Karpas-422 (cell line): ENCODE measurements at places on chromosomes 3 and 15. TPM values are rescaled to one million over a fixed set of nuclear protein-coding genes. Genes with fewer than 3 reads are reported as not detected.

DNA sequence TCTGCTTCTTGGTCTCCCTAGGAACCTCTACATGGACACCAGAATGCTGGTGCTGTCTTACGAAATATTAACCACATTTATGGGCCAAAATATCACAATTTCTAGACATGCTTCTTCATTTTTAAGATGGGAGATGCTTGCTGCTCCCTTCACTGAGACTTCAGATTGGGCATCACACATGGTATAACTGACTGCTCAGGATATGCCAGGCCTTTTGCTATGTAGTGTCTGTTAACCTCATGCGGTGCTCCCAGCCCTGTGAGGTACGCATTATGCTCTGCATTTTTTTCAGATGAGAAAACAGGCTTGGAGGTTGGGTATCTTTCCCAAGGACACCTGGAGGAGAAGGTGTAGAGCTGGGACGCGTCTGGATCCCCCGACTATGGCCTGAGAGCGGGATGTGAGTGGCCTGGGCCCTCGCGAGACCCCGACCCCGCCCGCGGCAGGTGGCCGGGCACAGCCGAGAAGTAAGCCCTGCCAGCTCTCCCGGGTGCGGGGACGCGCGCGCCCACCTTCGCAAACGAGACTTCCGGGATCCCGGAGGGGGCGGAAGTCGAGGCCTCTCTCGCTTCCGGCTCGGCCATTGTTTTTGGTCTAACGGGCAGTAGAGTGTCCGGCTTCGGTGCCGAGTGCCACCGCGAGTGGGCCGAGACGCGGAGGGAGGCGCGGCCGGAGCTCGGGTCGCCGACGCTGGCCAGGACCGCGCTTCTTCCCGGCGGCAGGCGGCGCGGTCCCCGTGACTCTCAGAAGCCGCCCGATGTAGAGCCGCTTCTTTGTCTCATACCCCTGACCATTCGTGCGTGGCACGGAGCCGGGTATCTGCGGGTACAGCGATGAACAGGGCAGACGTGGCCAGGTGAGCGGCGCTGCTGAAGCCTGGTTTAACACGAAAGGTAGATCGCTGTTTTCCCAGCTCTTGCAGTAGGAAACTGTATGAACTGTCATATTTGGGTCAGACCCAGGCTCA, at the start of gene ZKSCAN7:
TSS of gene ZKSCAN7 (plus strand) at position 568 of the 967 bp plus-strand sequence. CDS start 1,855 bp downstream, outside the sequence.
- DNase-seq: peak; percentile 85

DNA sequence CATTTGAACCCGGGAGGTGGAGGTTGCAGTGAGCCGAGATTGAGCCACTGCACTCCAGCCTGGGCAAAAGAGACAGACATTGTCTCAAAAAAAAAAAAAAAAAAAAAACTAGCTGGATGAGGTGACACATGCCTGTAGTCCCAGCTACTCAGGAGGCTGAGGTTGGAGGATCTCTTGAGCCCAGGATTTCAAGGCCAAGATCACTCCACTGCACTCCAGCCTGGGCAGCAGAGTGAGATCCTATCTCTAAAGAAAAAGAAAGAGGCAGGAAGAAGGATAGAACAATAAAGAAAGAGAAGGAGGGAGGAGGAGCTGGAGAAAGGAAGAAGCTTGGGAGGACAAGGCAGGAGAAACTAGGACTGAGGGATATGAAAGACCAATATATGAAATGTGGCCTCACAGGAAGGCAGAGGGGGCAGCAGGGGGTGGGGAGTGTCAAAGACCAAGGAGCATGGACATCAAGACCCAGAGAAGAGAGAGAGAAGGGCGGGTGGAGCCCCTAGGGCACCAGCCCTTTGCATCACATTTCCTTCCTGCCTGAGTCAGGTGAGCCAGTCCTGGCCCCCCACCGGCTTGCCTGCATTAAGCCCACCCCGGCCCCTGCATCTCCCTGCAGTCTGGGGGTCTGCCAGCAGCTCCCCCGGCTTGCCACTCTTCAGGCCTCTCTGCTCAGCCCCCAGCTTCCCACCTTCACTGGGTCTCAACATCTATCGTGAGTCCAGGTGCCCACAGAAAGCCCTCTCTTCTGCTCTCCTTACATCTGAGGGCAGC, 11.5 kb downstream of the IGDCC3 start:
- no peak for DNase-seq

GRCh38 chr3:10226293-10226692, 22.0 kb upstream of the TATDN2 start:
- peak; percentile 88 for DNase-seq

Gene C3orf85
- not detected in 2 replicates for total RNA-seq

Gene RNF13
- 58.4 and 161 TPM in 2 replicates for total RNA-seq

Gene GOLGA6A
- total RNA-seq: not detected in 2 replicates

GRCh38 chr3:43758592-43759225, 68.0 kb downstream of the ABHD5 start:
- no peak for DNase-seq

GRCh38 chr3:40328374-40328773, 18.9 kb downstream of the EIF1B start:
- no peak for DNase-seq

- DNase-seq: peak; percentile 83
Measured at GRCh38 chr3:122754929-122755328, 38.7 kb downstream of the HSPBAP1 start.

Gene PAK6
- 0.45 and 0.69 TPM in 2 replicates for total RNA-seq

DNA sequence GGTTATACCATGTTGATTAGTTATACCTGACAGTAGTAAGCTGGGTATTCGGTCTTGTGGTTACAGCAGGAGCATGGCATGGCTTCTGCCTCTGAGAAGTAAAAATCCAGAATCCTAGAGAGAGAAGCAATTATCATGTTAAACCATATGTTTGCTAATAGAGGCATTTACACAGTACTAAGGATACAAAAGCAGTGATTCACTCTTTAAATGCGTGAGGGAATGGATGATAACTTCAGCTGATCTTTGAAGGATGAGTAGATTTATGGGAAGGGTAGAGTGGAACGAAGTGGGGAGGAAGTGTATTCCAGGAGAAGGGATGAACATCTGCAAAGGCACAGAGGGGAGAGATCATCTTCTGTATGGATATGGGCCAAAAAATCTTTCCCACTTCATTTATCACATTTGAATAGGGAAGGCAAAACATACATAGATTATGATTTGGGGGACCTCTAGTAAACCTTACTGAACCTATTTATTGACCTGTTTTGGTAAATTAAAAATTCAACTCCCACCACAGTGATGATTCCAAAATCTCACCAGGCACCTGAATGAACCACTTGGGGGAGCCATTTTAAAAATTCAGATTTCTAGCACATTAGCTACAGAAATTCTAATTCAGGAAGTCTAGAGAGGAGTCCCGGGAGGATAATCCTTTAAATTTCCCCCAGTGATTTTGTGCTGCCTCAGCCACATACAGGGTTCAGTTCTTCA, 35.1 kb downstream of the IGSF10 start:
- no peak for DNase-seq

Gene CHRNA7
- total RNA-seq: not detected in 2 replicates

Gene LDHAL6B
- total RNA-seq: not detected in 2 replicates

DNA sequence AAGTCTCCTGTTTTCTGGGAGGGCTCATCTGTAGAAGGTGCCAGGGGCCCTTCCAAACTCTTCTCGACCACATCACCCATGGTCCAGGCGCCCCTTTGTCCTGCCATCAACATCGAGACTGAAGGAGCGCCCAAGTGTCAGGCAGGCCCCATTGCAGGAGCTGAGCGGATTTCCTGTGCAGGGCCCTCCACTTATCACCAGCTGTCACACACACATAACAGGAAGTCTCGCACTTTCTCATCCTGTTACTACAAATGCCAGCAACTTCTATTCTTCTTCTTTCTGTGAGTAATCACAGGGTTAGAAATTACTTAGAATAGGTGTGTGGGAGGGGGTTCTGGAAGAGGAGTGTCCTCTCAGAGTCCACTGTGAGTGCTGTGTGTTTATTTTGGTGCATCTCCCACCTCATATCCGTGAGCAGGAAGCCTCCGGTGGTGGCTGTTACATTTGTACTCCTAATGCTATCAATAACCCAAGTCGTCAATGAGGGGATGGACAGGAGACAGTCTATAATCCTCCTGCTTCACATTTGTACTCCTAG, at the start of gene KLHL6:
TSS of gene KLHL6 (minus strand) at position 166 of the 541 bp plus-strand sequence. CDS start at position 113, 53 bp downstream.
- peak; percentile 94 for DNase-seq

Gene CYP1A2
- not detected in 2 replicates for total RNA-seq

- no peak for DNase-seq
Measured at GRCh38 chr3:76917436-76917835, 122.5 kb upstream of the ROBO2 start.

DNA sequence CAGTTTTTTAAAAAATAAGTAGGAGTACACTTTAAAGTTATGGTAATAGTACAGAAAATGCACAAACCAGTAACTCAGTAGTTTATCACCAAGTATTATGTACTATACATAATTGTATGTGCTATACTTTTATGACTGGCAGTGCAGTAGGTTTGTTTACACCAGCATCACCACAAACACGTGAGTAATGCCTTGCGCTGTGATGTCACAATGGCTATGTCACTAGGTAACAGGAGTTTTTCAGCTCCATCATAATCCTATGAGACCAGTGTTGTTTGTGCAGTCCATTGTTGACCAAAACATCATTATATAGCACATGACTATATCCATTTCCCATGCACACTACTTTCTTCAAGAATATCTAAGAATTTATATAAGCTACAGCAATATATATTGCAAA, 68.4 kb upstream of the TSPAN3 start:
- no peak for DNase-seq

Gene IL17RD
- total RNA-seq: 0.43 and 1.2 TPM in 2 replicates

Gene CTXN2
- total RNA-seq: not detected in 2 replicates

DNA sequence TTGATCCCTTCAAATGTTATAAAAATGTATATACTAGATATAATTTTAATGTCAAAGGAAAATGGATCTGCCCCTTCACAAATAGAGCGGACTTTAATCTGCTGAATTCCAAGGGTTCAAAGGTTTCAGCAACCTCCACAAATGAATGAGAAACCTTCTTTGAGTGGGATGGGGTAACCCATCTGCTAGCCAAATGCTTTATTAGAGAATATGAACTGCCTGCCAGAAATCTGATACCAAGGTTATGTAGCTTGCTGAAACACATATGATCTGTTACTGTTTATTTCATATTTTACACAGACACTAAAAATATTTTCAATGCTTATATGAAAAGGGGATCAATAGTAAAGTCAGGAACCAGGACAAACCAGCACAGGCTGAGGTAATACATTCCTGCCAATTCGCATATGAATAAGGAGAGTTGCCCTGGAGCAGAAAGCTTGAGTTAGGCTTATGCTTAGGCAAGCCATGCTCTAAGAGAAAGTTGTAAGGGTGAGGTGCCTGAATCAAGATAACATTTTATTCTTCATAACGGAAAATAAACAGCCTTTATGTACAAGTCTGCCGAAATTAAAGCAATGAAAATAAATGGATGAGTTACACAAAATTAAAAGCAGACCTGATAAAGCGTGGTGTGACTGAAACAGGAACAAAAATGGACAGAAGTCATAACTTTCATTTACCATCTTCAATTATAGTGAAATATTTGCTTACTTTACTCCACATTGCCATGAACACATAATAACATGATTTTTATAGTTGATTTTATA, 26.5 kb downstream of the PLOD2 start:
- peak; percentile 17 for DNase-seq

- DNase-seq: no peak
Measured at GRCh38 chr15:98080791-98081190, 120.3 kb downstream of the ARRDC4 start.

DNA sequence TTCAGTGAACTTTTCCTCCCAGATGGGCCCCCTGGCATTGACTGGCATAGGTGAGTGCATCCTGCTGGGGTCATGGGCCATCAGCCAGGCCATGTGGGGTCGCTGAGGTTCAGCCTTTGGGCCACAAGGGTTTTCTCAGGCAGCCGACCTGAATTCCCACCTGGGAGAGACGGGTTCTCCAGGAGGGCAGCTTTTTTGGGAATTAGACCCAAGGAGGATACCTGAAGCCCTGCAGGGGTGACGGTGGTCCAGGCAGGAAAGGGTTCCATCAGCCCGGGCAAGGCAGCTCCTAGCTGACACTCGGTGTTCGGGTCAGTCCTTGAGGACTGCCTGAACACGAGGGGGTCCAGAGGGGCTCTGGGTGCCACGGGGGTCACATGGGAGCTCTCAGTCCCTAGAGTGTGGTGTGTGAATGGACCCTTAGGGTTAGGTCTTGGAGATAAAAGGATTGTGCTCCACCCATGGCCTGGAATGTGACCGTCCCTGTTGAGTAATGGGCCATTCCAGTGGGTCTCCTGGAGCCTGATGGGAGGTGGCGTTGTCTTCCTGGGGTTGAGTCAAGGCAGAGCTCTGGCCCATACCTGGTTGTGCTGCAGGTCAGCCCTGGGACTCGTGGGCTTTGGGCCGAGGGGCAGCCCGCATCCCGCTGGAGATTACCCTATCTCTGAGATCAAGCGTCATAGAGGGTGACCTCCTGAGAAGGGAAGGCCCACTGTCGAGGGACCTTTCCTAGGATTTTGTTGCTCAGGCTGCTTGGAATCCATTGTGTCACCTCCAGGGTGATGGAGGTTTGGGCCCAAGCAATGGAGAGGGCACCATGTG, 192.8 kb downstream of the UBE3A start:
- no peak for DNase-seq

- no peak for DNase-seq
Measured at GRCh38 chr3:77377717-77378116, 337.8 kb downstream of the ROBO2 start.

DNA sequence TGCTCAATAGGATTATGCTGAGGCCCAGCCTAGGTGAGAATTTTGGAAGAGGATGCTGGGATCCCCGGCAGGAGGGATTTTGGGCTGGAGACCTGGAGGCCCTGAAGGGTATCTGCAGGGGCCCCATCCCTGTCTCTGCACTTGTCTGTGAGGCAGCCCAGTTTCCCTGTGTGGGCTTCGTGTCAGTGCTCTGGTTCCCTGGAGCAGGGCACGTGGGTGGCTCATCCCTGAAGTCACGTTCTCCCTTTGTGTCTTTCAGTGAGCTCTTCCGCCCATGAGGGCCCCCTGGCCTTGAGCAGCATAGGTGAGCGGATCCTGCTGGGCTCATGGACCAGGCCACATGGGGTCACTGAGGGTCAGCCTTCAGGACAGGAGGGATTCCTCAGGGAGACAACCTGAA, 217.9 kb downstream of the SNRPN start:
- DNase-seq: no peak

DNA sequence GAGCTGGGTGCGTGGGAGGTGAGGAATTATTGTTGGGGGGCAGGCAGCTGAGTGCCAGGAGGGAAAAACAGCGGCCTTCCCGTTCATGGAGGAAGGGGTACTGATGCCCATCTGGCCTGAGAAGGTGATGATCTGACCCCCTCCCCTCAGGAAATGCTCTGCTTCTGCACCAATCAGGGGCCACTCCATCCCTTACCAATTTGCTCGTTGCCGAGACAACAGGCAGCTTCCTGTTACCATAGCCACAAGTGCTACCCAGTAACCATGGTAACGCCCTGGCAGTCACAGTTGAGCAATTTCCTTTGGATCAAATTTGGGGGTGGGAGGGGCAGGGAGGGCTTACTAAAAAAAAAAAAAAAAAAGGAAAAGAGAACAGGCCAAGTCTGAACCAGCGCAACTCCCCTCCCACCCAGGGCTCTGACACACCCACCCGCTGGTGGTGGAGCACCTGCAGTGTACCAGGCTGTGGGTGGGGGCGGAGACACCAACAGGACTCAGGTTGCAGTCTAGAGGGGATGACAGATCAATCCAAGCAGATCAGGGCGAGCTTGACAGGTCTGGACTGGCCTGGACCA, 13.7 kb downstream of the CELF6 start:
- DNase-seq: peak; percentile 68

Gene CLSTN2
- total RNA-seq: not detected in 2 replicates

Gene ITPKA
- not detected in 2 replicates for total RNA-seq

Gene FETUB
- total RNA-seq: not detected in 2 replicates

GRCh38 chr3:42189736-42190135, 76.2 kb downstream of the CCK start:
- DNase-seq: no peak
